ENCODE measurements at places on chromosomes 2 and 18. TPM values are rescaled to one million over a fixed set of nuclear protein-coding genes. Genes with fewer than 3 reads are reported as not detected.

Gene GAREM1
- 5.7 TPM for total RNA-seq

Gene INPP5D
- total RNA-seq = 0.65 TPM

Gene RAB6C
- not detected for total RNA-seq

Gene KHK
- 0.24 TPM for total RNA-seq

Gene CD207
- not detected for total RNA-seq

Gene HNMT
- 39.8 TPM for total RNA-seq

Gene SMYD1
- total RNA-seq = not detected

Gene L3MBTL4
- total RNA-seq = 0.24 TPM

Gene EVX2
- not detected for total RNA-seq

Gene C1GALT1C1L
- total RNA-seq = 0.39 TPM

Gene GULP1
- total RNA-seq = 64.2 TPM

Gene HRH4
- not detected for total RNA-seq

Gene PRKAG3
- total RNA-seq = 0.40 TPM

Gene CCDC148
- under 0.01 TPM for total RNA-seq

Gene CCL20
- total RNA-seq = 14.0 TPM

Gene EFEMP1
- total RNA-seq = 82.1 TPM

All from epithelial cell of alveolus of lung (primary cell).